ENCODE measurements at places on chromosomes 11 and 22.
A peak's percentile ranks its signal among the peaks of the same experiment; 100 is the strongest.

- DNase-seq = no peak
Measured at GRCh38 chr22:27094633-27095308, 437.4 kb downstream of the MIAT start.

- DNase-seq = no peak
Measured at GRCh38 chr11:104699981-104700380, 198.3 kb downstream of the CASP12 start.

DNA sequence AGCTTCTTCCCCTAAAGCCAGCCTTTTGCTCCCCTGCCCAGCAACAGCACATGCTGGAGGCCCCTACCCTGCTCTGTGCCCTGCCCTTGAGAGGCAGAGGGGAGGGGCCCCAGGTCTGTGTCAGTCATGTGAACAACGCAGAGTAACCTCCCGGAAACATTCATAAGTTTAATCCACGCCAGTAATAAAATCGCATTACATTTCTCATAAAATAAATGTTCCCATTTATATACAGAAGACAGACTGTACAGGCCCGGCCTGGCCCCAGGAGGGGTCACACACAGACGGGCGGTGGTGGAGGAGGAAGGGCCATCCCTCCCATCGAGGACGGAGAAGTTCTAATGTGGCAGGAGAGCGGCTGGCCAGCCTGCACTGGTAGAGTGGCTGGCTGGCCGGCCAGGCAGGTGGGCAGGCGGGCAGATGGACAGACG, 39.5 kb downstream of the LMO1 start:
- DNase-seq = no peak

- DNase-seq = peak; percentile 8
Measured at GRCh38 chr11:82775736-82776346, 42.2 kb upstream of the FAM181B start.

DNA sequence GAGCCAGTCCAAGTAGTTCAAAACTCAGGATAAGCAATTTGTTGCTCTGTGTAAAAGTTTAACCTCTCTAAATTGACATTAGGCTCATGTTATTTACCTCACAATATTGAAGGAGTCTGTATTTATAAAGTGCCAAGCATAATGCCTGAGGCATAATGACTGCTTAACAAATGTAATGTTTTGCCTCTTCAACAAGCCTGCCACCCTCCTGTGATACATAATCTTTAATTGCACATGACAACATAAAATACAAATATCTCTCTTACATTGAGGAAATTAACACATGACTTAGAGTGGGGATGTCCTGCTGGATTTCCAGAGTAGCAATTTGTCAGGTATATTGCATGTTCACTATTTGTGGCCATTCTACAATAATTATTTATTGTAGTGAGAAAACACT, 469.2 kb upstream of the ANO5 start:
- DNase-seq = no peak

GRCh38 chr11:106656646-106657045, 361.6 kb downstream of the GUCY1A2 start:
- no peak for DNase-seq

DNA sequence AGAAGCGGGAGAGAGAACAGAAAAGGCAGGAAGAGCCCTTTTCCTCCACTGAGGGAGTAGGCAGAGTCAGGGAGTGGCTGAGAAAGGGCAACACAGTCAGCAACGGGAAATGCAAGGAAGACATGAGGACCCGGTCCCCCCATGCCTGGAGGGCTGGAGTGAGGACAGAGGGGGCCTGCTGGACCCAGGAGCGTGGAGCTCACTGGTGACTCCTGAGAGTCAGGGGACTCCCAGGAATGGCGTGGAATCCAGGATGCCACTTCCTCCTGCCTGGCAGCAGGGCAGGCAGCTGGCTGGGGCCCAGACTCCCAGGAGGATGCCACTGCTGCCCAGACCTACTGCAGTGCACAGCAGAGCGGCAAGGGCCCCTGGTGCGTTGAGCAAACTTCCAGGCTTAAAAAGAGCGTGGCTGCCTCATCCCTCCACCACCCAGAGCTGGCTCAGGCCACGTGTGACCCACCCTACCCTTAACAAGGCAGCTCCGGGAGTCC, 11.3 kb downstream of the C11orf21 start:
- no peak for DNase-seq

- DNase-seq = no peak
Measured at GRCh38 chr11:117992620-117993019, 6.4 kb downstream of the IL10RA start.

- no peak for DNase-seq
Measured at GRCh38 chr11:118216621-118217481, 8.0 kb downstream of the JAML start.

DNA sequence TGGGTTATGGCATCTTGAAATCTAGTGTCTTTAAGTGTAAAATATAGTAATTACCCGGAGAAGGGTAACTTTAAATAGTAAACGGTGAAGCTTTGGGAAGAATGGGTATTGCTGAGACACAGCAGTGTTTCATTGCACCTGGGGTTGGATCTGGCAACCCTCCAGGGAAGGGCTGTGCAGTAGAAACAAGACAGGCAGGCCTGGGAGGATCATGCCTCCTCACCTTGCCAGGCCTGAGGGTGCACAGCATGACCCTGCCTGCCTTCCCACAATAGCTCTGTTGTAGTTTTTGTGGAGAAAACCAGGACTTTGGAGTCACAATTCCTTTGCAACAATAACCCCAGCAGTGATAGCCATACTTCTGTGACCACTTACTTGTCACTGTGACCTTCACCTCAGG, 64.6 kb upstream of the ADSL start:
- DNase-seq = no peak

DNA sequence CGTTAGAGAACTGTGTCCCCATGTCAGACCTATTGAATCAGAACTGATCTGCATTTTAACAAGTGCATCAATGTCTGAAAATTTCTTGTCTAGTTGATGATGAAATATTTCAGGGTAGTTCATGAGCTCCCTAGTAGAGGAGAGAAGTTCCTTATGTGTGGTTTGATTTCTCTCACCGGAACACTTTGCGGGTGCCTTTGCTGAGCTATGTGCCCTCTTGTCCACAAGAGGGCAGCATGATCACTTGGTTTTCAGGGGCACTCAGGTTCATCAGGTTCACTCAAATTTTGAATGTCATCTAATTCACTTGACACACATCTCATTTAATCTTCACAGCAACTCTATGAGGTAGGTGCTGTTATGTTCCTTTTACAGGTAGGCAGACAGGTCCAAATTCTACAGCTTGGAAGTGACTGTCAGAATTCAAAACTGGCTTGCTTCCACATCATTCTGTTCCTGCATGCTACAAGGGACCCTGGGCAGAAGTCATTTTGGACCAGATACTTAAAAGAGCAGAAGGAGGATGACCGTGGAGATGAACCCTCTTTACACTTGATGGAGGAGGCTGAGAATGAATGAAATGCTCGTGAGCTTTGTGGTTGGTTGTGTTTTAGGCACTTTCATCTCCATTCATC, 55.6 kb downstream of the P4HA3 start:
- peak; percentile 72 for DNase-seq

GRCh38 chr22:41991111-41991510, 7.5 kb upstream of the WBP2NL start:
- no peak for DNase-seq

- no peak for DNase-seq
Measured at GRCh38 chr22:17788528-17789378, 14.5 kb upstream of the BID start.

- DNase-seq = no peak
Measured at GRCh38 chr11:8269636-8270035, 6.0 kb upstream of the LMO1 start.

- DNase-seq = no peak
Measured at GRCh38 chr22:37146051-37146385, 3.7 kb downstream of the IL2RB start.

GRCh38 chr22:23402275-23403151, 177.6 kb downstream of the IGLL1 start:
- DNase-seq = peak; percentile 35

- DNase-seq = peak; percentile 30
Measured at GRCh38 chr11:108135845-108136544, 14.6 kb downstream of the ACAT1 start.

- no peak for DNase-seq
Measured at GRCh38 chr22:46143491-46144147, 6.7 kb upstream of the PPARA start.

DNA sequence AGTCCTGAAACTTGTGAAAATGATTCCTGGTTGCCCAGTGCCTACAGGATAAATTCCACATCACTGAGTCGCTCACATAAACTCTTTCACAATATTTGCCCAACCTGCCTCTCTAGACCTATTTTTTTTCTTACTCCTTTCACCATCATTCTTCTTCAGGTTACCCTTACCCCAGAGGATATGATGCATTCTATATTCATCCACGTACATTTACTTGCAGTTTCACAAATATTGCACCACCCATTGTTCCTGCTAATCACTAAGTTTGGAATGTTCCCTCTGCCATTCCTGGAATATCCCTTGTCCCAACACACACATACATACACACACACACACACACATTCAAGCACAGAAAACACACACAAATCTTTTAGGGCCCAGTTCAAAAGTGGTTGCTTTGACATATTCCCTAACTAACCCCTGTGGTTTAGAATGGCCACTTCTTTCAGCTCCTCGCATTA, 379.5 kb downstream of the ETS1 start:
- no peak for DNase-seq

- DNase-seq = no peak
Measured at GRCh38 chr11:133508468-133508867, 23.8 kb downstream of the OPCML start.

GRCh38 chr22:38768036-38768435, 12.2 kb upstream of the SUN2 start:
- no peak for DNase-seq

All from naive thymus-derived CD4-positive, alpha-beta T cell (primary cell).